Stimulated activated CD4-positive, alpha-beta T cell treated with anti-CD3 and anti-CD28 coated beads, TNF-alpha, amount 100 ng/mL, for 1 hour (primary cell): ENCODE measurements at places on chromosomes 11 and 22.

DNA sequence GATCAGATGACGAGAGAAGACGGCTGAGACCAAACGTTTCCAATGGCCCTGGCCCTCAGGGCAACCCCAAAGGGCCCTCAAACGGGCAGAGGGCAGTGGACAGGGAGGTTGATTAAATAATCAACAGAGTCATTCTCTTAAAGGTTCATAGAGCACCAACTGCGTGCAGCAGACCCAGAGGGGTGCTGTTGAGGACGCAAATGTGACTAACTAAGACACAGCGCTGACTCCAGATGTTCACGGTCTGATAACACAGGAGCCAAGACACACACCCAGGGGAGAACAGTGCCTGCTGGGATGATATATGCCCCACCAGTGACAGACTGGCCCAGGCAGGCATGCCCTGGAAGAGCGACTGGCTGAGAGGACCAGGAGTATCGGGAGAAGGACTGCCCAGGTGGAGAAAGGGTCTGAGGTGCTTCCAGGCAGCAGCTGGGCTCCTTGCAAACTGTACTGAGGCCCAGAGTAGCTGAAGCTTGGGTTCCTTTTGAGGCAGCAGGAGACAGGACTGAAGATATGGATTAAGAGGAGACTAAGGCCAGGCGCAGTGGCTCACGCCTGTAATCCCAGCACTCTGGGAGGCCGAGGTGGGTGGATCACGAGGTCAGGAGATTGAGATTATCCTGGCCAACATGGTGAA lies 7.7 kb downstream of the VWCE start:
- DNase-seq = no peak

DNA sequence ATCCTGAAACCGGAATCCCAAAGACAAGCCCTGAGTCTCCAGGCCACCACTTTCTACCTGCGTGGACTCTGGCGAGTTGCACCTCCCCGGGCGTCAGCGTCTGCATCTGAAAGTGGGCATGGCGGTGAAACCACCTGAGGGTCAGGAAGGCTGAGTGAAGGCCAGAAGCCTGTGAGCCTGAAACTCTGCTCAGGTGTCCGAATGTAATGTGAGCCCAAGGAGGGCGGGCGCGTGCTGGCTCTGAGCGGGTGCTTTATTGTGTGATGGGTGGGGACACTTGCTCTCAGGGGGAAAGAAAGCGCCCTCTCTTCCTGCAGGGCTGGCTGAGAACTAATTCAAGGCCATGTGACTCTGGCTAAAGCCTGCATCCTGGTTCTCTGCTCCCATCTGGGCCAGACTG lies 135.6 kb downstream of the ST3GAL4 start:
- no peak for DNase-seq

DNA sequence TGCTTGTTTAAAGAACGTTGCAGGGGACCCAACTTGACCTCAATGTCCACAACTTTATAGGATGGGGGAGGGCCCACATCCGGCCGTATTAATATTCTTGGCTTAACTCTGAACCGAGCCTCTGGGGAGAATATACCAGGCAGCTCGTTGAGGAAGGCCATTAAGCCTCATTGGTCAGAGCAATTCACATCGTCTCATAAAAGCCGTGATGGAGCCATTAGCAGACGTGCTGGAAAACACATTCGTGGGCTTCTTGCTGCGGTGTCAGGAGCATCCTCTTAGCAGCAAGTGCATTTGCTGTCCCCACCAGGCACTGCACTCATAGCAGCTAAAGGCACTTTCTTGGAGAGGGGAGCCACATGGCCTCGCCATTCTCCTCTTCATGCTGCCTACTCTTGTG lies 14.9 kb downstream of the DSCAML1 start:
- DNase-seq = no peak

DNA sequence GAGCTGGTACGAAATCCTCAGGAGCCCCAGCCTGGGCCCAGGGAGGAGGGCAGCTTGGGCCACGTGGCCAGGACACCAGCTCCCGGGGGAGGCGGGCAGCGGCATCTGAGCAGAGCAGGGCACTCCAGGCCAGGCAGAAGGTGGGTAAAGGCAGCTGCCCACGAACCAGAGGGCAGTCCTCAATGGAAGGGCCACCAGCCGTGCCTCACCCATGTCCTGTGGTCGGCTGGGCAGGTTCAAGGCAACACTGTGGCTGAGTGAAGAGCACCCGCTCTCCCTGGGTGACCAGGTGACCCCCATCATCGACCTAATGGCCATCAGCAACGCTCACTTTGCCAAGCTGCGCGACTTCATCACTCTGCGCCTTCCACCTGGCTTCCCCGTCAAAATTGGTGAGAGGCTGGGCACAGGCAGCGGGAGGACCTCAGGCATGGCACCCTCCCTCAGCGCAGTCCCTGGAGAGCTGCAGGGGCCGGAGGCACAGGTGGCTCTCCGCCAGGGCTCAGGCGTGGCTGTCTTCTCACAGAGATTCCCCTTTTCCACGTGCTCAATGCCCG lies 2.5 kb upstream of the SSH3 start:
- no peak for DNase-seq

- no peak for DNase-seq
These were observed 2.0 kb upstream of the SOX10 start for GRCh38 chr22:37986371-37986770.

GRCh38 chr11:97893612-97894011 lies 1127.1 kb upstream of the CNTN5 start:
- DNase-seq = no peak

DNA sequence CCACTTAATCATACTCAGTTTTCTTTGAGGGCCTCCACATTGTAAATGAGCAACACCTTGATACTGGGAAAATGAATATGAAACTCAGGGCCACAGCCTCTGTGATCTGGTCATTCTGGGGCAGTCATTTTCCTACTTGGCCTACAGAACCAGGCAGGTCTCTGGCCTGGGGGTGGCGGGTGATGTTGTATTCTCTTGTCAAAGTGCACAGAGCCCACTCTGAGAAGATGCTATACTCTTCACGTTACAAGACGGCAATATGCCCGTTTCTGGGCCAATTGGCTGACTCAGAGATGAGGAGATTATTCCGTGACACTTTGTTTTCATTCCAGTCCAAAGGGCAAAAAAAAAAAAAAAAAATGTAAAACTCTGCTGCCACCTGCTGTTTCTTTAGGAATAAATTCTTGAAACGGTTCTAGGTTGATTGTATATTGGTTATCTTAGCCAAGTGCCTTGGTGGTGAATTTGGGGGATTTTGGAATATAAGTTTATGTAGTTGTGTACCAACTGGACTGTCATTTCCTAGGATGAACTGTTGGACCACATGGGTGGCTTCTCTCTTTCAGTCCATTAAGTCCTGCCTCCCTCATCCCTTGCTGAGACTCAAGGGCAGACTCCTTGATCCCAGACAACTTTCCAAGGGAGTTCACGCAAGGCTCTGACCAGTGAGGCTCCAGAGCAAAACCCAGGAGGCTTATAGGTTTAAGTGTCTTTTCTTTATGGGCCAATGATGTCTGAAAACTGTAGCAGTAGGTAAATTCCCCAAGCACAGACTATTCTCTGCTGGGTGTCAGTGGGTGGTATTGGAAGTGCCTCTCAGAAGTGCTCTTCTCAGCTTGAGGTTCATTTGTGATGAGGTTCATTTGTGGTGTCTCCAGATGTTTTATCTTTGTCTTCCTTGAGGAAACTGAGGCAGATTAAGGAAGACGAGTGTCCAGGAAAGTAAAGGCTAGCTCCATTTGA lies 18.2 kb downstream of the ADM start:
- no peak for DNase-seq

- no peak for DNase-seq
These were observed 3.2 kb downstream of the CENPM start for GRCh38 chr22:41943661-41944209.

DNA sequence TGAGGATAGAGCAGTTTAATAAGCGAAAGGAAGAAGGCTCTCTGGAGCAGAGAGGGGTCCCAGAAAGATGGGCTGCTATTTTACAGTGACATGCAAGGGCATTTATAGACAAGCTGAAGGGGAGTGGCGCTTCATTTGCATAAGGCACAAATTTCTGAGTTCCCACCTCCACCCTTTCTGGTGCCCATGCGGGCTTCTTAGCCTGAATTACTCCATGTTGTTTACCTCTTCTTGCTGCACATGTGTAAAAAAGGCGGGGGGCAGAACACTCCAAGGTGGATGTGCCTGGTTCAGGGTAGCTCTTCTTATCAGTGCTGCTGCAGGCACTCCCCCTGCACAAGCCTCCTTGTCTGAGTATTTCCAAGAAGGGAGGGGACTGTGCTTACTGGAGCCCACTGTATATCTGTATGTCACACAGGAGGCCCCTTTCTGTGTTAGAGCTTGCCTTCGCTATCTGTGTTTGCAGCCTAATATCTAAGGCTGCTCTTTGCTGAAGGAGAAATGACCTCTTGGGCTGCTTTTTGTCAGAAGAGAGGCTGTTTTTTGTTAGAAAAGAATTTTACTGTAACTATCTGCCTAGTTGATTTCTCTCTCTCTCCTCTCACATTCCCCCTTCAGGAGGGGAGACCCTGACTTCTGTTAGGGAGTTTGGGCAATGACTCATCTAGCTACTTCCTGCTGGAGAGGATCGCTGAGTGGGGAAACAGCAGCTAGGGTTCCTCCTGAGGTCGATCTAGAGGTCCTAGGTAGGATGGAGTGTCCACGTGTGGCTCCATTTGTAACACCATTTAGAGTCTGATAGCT lies 1057.0 kb upstream of the CNTN5 start:
- no peak for DNase-seq

DNA sequence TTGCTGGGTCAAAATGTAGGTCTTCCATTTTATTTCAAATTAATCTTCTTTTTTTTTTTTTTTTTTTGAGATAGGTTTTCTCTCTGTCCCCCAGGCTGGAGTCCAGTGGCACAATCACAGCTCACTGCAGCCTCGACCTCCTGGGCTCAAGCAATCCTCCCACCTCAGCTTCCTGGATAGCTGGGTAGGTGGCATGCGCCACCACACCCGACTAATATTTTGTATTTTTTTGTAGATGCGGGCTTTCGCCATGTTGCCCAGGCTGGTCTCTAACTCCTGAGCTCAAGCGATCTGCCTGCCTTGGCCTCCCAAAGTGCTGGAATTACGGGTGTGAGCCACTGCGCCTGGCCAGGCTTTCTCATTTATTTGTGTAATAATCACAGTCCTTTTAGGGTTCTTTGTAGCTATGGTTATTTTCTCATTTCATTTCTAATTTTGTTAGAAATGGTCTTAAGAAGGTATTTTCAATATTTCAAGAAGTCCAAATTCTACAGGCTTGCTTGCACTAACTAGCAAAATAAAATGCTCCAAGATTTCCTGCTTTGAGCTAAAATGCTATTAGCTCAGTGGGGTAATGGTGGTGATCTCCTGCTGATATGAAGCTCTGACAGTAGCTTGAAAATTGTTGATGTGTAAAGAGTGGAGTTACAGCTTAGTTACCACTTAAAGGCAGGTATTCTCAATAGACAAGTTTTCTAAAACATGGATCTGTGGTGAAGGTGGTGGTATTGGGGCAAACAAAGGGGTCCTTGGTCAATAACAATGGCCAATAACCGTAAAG lies 50.0 kb downstream of the RBX1 start:
- no peak for DNase-seq

GRCh38 chr11:91952056-91952455 lies 272.6 kb upstream of the FAT3 start:
- DNase-seq = no peak

DNA sequence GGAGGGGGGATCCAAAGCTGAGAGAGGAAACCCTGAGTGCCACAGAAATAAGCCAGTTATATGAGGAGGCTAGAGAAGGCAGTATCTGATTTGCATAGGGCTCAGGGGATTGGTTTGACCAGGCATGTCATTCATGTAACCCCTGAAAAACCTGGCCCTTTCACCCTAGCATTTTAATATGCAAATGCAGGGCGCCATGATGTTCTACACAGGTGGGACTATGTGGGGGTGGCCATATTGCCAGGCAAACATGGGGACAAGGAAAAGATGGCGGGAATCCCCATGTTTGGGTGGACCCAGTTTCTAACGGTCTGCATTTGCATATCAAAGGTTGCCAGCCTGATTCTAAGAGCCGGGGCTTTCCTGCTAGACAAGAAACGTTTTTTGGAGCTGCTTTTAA lies 27.2 kb downstream of the CSF2RB start:
- DNase-seq = no peak

GRCh38 chr11:304915-305843 lies 2.4 kb upstream of the IFITM2 start:
- DNase-seq = no peak

GRCh38 chr22:25997886-25998775 lies 171.1 kb upstream of the SEZ6L start:
- no peak for DNase-seq

GRCh38 chr11:74284466-74284865 lies 27.0 kb downstream of the P4HA3 start:
- no peak for DNase-seq

DNA sequence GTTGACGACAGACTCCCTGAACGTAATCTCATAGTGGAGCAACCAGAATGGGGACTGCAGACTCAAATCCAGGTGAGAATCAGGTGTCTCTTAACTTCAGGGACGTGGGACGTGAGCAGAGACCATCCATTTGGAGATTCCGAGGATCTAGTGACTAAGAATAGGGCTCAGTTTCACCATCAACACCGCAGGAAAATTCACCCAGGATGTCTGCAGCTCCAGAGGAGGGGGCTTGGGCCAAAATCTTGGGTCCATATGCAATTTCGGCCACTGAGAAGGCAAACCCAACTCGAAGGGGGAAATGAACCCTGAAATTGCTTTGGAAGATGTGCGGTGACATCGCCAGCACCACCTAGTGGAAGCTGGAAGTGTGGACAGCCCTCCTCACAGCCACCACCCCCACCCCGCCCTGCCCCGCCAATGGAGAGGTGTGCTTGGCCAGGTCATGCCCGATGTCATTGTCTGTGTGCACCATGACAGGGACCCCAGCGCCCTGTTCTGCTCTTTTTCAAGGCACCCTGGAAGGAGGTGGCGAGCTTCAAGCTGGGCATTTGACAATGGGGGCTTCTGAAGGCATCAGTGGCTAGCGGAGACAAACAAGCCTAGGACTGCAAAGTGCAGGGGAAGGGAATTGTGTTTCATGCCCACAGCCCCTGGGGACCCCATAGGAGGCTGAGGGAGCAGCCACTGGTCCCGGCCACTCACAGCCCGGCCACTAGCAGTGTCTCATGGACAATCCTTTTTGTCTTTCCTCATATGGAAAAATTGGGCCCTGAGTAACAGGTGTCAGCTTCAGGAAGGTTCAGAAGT lies 24.8 kb downstream of the APOL1 start:
- DNase-seq = peak; percentile 40
